ENCODE measurements at places on chromosomes 2 and 18. TPM values are rescaled to one million over a fixed set of nuclear protein-coding genes. Genes with fewer than 3 reads are reported as not detected.

GRCh38 chr2:114729026-114729425 lies 286.6 kb downstream of the DPP10 start:
- DNase-seq: no peak

- DNase-seq: no peak
These were observed 119.6 kb downstream of the FEZ2 start for GRCh38 chr2:36478332-36478738.

- DNase-seq: peak; percentile 70
These were observed at the start of gene TFCP2L1 for GRCh38 chr2:121284463-121285449. Gene TFCP2L1, minus strand, starts transcription at chr2:121285202. Its CDS starts 93 bp downstream, at chr2:121285109.

GPR155 gene
- 24.3 TPM for total RNA-seq

PLEK gene
- total RNA-seq: 28.8 TPM
